ENCODE measurements at places on chromosomes 13 and 19.

DNA sequence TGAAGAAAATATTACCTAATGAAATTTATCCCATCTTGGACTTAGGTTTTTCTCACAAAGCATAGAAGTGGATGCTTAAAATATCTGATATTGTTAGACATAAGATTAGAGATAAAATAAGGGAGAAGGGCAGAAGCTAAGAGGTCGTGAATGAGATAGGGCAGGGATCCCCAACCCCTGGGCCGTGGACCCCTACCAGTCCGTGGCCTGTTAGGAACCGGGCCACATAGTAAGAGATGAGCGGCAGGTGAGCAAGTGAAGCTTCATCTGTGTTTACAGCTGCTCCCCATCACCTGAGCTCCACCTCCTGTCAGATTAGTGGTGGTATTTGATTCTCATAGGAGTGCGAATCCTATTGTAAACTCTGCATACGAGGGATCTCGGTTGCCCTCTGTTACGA lies 202.9 kb downstream of the GPC5 start:
- DNase-seq = no peak

DNA sequence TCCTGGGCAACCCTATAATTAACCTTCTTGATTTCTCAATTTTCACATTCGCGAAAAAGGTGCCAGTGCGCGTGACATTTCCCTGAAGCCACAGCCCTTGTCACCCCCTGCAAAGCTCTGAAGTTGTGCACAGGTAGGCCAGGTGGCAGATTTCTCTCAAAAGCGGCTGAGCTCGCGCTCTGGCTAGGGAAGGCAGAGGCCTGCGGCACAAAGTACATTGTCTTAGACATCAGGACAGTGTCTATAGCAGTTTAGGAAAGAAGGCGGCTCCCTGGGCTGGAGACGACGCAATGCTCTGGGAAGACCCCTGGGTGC lies 42.9 kb upstream of the ZNF14 start:
- DNase-seq = no peak

- DNase-seq = no peak
Observed at GRCh38 chr13:106690779-106691178, 122.8 kb upstream of the ARGLU1 start.

GRCh38 chr13:27110056-27110746 lies 61.4 kb downstream of the USP12 start:
- no peak for DNase-seq

- no peak for DNase-seq
Observed at GRCh38 chr19:3073931-3074595, 11.8 kb upstream of the TLE5 start.

GRCh38 chr13:21399741-21400140 lies 59.4 kb downstream of the ZDHHC20 start:
- DNase-seq = no peak

DNA sequence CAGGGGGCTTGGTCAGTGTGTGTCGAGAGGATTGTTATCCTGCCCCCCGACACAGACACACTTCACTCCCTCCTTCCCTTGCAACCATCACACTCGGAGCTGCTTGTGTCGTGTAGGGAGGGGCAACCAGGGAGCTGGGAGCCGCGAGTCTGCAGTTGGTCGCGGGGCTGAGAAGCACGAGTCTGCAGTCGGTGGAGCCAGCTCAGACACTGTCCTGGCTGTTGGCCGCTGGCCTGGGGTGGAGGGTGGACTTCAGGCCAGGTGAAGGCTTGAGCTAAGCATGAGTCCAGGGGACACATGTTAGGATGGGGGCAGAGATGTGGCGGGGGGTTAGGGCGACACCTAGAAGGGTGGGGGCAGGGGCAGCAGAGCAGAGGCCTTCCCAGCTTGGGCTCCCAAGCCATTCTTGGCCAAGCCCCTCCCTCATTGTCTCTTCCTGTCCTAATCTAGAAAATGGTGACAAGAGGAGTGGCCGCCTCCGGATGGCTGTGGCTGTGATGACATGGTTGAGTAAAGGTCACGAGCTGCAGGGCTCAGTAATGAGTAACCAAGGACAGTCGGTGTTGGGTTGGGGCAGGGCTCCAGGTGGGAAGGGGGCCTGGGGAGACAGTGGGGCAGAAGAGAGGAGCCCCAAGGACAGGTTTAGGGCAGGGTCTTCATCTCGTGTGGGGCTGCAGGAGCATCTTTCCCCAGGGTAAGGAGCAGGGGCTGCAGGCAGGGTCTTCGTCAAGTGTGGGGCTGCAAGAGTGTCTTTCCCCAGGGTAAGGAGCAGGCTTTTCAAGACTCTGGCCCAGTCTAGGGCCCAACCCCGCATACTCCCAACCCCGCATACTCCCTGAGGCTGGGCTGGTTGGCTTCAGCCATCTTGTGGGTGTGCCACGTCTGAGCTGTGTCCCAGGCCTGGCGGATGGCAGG lies 8.6 kb downstream of the PPP5C start:
- DNase-seq = no peak

All from stimulated activated CD8-positive, alpha-beta memory T cell treated with anti-CD3 and anti-CD28 coated beads, Interleukin-4, amount 100 ng/mL, for 1 hour (primary cell).